ENCODE measurements at places on chromosomes 5 and 9.

GRCh38 chr9:81621785-81622259 lies 67.5 kb downstream of the TLE1 start:
- no peak for DNase-seq

- peak; percentile 69 for DNase-seq
These were observed 28.4 kb downstream of the TIMD4 start for GRCh38 chr5:156934450-156935211.

DNA sequence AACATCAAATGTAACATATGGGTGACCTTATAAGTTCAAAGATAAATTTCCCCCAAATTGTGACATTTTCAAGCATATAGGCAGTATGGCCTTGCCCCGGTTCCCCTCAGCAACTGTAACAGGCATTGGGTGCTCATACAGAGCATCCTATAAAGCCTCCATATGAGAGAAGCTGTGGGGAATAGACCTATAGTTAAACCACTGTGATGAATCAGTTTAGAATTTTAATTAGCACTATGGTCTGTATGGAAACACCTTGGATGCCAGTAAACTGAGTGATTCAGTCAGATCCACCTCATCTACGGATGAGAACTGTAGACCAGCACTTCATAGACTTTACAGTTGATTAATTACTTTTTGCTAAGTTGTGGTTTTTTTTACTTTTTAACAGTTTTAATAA lies 79.4 kb downstream of the ERCC6L2 start:
- no peak for DNase-seq

DNA sequence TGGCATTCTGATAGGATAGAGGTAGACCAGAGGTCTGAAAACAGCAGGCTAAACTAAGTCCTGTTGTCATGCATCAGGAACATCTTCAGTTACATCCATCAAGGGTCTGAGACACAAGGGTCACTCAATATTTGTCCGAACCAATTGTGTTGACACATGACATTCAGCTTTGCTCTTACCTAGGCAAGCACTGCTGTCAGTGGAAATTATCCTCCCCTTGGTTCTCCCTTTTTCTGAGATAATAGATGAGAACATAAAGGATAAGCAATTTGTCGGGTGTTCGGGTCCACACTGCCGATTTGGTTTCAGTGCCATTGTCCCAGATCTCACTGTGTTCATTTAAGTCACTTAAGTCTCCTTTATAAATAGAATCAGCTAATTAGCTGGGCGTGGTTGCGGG lies 148.3 kb upstream of the MSX2 start:
- DNase-seq, result no peak

- DNase-seq, result no peak
These were observed 151.9 kb downstream of the NTRK2 start for GRCh38 chr9:84821431-84821830.

- no peak for DNase-seq
These were observed 58.4 kb downstream of the ARHGEF37 start for GRCh38 chr5:149639737-149640136.

- DNase-seq, result no peak
These were observed 43.0 kb downstream of the PRRC2B start for GRCh38 chr9:131436865-131437271.

DNA sequence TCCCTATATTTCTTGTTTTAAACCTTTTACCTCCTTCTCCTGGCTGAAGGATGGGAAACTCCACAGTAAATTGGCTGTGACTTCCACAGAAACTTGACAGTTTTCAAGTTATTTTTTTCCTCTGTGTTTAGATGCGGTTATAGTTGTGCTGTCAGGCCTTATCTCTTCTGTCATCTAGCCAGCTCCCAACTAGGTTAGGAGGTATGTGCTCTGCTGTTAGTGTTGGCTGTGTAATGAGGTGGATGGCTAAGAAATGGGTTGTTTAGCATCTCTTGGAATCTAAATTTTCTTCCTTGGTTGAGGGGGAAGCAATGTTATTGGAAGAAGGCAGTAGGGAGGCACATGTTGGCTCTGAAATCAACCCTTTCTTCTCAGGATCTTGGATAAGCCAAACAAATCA lies 149.9 kb upstream of the RUSC2 start:
- DNase-seq, result no peak

DNA sequence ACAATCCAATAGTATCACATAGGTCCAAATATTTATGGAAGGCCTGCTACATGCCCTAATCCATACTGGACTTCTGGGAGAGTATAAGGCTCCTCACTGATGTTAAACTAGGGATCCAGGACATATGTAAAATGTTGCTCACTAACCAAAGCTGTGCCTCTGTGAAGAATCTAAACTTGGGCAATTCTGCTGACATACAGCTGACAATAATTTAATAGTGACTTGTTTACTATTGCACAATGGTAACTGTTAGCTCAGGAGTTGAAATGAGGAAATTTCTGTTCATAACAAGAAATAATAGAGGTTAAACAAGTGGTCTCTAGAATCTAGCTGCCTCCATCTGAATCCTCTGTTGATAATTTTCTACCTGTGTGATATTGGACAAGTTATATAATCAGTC lies 14.9 kb upstream of the CTXN3 start:
- DNase-seq, result no peak

DNA sequence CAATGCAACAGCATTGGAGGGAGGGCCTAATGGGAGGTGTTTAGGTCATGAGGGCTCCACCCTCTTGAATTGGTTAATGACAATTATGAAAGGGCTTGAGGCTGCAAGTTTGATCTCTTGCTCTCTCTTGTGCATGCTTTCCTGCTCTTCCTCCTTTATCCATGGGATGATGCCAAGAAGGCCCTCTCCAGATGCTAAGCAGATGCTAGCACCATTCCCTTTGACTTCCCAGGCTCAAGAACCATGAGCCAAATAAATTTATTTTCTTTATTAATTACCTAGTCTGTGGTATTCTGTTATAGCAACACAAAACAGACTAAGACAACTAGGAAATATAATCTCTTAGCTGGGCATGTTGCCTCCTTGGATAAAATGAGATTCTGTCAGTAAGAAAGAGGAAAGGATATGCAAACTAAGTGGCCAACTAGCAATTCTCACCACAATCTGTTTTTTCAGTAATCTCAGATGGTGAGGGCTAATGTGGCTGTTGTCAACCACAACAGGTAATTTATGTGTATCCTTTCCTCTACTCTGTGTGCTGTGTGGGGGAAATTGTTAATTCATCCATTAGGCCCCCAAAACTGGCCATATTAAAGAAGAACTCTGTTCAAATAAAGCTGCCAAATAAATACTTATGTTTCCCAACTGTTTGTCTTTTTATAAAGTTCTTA lies 269.1 kb upstream of the CD180 start:
- no peak for DNase-seq

DNA sequence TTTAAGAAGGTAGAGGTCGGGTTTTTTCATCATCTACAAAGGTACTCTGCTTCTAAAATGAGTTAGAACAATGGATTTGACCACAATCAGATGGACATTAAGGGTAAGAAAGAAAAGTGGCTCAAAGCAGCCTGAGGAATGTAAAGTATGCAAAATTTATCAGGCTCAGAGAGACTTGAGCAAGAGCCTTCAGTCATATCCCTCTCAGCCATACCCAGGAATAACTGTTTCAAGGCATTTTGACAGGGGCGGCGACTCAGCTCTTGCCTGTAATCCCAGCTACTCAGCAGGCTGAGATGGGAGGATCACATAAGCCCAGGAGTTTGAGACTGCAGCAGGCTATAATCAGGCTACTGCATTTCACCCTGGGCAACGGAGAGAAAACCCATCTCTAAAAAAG lies 38.8 kb upstream of the ANXA2R start:
- DNase-seq, result no peak

- no peak for DNase-seq
These were observed 65.2 kb downstream of the MRPL36 start for GRCh38 chr5:1734271-1734907.

DNA sequence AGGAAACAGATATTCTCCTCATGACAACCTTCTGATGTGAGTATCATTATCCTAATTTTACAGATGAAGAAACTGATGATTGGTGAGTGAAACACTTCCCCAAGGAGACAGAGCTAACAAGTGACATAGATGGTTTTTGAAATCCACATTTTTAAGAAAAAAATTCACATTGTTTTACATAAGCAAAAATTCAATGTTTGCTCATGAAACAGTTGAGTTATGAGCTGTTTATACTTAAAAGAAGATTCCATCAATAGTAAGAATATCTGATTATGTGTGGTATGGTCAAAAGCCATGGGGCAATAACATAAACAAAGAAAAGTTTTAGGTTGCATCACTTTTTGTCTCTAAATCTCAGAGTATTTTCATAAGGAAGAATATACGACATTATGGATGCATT lies 167.9 kb upstream of the PAPPA start:
- no peak for DNase-seq

Measured in CD4-positive, alpha-beta T cell treated with Interleukin-4 for 4 hours (primary cell).